Stimulated activated CD4-positive, alpha-beta T cell treated with anti-CD3 and anti-CD28 coated beads, TNF-alpha, amount 100 ng/mL, for 48 hours (primary cell): ENCODE measurements at places on chromosomes 16 and 17.
A peak's percentile ranks its signal among the peaks of the same experiment; 100 is the strongest.

DNA sequence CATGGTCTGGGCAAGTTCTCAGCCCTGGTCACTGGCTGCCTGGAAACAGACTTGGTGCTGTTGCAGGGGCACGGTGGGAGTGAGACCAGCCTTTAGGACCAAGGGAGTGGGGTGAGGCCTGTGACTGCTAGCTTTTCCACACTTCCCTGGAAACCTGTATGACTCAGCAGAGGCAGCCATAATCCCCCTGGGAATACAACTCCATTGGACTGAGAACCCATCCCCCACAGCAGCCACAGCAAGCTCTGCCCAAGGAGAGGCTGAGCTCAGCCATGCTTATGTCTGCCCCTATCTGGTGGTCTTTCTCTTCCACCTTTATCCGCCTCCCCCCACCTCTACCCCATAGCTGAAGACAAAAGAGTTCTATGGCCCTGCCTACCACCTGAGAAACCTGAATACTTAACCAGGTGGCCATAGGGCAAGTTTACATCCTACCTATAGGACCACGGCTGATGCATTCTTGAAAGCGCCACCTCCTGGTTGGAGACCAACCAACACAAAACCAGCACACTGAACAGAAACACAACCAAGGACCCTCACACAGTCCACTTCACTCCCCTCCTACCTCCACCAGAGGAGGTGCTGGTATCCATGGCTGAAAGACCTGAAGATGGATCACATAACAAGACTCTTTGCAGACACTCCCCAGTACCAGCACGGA, 816.2 kb upstream of the SOX9 start:
- no peak for DNase-seq

DNA sequence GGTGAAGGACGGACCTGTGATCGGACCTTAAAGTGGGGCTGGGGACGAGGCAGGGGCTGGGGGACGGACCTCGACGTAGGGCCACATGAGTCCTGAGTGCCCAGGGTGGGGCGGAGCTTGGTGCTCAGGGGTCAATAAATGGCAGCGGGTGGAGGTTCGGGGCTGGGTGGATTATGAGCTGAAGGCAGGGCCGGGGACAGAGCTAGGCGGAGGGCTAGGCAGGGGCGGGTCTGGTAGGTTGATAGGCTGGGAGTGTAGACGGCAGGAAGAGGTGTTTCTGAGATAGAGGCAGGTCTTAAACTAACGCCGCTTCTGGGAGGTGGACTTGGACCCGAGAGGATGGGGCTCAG, 733 bp downstream of the CHRNB1 start:
- no peak for DNase-seq

DNA sequence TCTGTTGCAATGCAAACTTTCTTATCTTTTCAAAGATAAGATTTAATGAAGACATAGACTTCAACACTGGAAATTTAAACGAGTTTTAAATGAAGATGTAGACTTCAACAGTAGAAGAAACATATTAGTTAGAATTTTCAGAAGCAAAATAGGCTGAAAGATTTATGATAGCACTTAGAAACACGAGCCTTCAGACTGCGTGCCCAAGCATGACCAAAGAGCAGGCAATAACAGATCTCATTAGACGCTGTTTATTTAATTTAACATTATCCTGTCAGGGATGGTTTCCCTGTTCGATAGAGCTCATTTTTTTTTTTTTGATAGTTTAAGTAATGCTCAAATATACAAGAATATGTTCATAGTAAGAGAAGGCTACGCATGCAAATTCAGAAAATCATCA, 604.7 kb upstream of the SOX9 start:
- no peak for DNase-seq

DNA sequence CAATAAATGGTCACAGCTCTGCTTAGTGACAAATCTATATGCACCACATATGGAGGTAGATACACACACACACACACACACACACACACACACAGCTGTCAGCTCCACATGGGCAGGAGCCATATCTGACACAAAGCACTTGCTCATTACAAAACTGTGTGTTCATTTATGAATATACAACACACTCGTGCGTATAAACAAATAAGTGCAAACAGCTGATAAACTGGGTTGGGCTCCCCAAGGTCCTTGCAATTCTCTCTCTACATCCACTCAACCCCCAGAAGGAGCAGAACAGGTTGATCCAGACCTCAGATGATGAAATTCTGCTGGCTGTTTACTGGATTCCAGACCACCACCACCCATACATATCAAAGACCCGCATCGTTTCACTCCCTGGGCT, 140.7 kb downstream of the XYLT1 start:
- DNase-seq, result no peak

GRCh38 chr17:37661400-37662014, 18.3 kb upstream of the DDX52 start:
- no peak for DNase-seq

- no peak for DNase-seq
Observed at GRCh38 chr17:51590071-51590656, 329.8 kb downstream of the UTP18 start.

DNA sequence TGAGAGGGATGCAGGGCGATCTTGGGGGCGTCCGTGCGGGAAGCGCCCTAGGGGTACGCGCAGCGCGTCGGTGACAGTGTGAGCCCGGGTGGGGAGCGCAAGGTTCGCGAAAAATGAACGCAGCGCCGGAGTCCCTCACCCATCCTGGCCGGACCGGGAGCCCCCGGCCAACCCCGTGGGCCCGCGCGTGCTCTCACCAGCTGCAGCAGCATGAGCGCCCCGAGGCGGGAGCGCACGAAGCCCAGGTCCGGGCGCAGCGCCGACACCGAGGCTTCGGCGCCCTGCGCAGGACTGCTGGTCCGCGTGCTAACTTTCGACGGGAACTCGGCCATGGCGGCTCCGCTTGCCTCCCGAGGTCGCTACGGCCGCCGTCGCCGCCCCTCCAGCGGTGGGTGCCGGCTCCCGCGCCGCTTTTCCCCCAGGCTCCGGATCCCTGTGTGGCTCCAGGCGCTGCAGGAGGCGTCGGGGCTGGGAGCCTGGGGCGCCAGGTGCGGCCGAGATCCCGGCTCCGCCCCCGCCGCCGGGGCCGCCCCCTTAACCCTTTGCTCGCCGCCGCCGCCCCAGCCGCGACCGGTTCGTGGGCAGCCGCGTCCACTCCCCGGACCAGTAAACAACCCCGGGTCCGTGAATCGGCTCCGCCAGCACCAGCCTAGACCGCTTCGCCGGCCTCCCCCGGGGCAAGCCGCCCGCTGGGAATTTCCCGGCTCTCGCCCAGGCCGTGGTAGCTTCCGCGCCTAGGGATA, at the start of gene PLLP:
Gene PLLP, minus strand, starts transcription at position 464 of the 743 bp plus-strand sequence. Its CDS starts 132 bp downstream, at position 332.
- peak; percentile 23 for DNase-seq

GRCh38 chr17:1574697-1575471, 12.3 kb upstream of the PITPNA start:
- DNase-seq, result no peak

DNA sequence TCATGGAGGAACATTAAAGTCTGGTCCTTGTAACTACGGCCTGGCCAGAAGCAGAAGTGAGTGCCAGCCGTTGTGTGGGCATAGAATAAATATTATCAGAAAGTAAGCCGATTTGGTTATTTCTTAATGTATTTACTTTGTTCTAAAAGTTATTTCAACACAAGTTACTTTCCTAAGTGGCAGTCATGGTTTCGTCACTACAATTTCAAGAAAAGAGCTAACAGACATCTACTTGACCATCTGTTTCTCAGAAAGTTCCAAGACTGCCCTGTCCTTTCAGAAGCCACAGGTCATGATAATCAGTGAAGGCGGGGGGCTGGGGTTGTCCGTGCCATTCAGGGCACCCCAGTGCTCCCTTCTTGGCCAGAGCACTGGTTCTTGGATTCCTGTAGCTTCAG, 14.9 kb upstream of the FASN start:
- DNase-seq, result no peak

DNA sequence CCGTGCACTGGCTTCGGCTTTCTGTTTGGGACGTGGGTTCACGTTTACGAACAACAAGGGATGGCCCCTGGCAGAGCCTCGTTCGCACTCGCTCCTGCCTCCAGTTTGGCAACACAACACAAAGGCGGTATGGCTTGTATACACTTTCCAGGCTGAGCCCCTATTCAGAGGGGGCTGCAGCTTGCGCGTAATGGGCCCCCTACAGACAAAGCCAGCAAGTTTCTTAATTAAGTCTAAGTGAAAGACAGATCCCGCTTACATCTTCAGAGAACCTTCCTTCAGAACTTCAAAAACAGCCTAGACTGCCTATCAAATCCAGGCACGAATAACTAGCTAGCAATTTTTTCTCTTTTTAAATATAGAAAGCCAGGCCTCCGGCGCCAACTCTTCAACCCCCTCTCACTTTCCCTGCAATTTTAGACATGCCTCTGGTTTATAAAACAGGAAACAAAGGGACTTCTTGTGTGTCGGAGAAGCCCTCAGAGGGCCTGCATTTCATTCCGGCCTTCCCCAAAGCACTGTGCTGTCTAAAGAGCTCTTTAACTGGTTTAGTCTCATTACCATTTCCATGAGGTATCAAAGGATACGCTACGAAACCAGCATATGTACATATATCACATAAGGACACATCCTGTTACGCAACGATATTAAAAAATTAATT, 244.9 kb downstream of the STX8 start:
- DNase-seq, result no peak

DNA sequence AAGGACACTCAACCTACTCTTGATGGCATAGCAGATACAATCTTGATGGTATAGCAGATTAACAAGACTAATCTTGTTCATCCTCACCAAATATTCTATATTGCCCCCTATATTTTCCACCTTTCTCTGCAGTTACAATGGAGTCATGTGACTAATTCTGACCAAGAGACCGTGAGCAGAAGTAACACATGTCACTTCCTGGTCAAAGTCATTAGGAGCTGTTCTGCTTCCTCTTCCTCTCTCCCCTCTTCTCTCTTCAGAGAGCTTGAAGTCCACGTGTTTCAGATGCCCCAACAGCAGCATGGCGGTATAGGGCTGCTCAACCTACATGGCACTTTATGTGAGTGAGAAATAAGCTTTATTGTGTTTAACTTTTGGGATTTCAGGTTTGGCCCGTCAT, 55.3 kb upstream of the ERCC4 start:
- no peak for DNase-seq

DNA sequence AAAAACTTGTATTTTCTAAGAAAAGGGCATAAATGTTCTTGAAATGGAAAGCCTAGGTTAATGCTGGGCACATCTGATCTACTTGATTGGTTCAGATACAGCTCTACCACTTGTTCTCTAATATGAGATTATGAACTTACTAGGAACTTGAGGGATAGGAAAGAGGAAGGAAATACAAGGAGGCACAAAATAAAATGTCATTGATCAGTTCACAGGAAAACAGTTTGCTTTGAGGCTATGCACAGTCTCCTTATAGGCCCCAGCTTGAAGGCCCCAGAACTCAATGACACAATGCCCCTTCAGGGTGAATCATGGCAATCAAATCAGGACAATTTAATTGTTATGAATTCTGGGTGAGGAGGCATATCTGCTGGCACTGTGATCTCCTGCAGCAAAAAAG, 27.1 kb downstream of the NXPH3 start:
- no peak for DNase-seq

GRCh38 chr17:62859146-62859545, 51.0 kb upstream of the MARCHF10 start:
- DNase-seq, result no peak

DNA sequence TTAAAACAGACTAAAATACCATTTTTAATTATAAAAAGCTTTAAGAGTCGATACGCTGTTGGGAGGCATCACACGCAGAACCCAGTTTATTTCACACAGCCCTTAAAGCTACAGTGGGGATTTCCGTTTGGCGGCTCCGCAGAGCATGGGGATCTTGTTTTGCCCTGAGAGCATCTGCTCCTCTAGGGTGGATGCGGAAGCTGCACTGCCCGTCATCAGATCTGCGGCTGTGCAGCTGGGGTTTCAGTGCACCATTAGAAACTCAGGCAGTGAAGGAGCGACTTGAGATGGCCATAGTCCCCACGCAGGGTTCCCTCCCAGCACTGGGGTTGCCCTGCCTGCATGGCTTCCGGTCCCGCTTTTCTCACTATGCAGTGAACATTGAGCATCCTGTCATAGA, 62.2 kb upstream of the CHMP6 start:
- no peak for DNase-seq
